ENCODE measurements at places on chromosomes 7 and 10.

DNA sequence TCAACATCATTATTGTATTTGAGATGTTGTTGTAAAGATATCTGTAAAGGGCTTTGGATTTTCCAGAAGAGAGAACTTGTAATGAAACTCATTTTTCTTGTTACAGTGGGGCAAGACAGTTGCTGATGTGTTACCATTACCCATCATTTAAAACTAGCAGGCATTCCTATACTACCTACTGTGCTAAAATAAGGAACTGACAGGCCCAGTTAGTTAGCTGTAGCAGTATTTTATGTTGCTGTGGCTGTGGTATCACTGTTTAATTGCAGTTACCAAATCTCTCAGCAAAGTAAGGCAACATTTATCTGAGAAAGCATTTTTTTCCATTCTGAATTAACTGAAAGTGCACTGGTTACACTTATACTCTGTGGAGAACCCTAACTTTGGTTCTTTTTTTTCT is 9.9 kb downstream of the ST7 start:
- no peak for DNase-seq

GRCh38 chr10:103847909-103848468 is 7.4 kb downstream of the SH3PXD2A start:
- no peak for DNase-seq

DNA sequence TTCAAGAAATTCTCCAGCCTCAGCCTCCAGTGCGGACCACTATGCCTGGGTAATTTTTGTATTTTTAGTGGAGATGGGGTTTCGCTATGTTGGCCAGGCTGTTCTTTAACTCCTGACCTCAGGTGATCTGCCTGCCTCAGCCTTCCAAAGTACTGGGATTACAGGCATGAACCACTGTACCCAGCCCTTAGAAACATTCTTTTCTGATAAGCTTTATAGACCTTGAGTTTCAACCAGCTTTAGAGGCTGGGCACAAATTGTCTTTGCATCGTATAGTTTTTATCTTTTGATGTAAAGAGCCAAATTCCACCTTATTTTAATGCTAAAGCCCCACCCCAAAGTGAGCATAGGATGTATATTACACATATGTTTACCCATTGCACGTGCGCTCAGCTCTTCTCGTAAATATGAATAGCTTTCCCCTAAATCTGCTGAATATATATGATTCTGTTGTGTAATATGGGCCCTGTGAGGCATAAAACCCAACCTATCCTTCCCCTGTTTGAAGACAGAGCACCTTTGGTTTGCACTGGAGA is 124.8 kb downstream of the ADK start:
- DNase-seq: no peak

DNA sequence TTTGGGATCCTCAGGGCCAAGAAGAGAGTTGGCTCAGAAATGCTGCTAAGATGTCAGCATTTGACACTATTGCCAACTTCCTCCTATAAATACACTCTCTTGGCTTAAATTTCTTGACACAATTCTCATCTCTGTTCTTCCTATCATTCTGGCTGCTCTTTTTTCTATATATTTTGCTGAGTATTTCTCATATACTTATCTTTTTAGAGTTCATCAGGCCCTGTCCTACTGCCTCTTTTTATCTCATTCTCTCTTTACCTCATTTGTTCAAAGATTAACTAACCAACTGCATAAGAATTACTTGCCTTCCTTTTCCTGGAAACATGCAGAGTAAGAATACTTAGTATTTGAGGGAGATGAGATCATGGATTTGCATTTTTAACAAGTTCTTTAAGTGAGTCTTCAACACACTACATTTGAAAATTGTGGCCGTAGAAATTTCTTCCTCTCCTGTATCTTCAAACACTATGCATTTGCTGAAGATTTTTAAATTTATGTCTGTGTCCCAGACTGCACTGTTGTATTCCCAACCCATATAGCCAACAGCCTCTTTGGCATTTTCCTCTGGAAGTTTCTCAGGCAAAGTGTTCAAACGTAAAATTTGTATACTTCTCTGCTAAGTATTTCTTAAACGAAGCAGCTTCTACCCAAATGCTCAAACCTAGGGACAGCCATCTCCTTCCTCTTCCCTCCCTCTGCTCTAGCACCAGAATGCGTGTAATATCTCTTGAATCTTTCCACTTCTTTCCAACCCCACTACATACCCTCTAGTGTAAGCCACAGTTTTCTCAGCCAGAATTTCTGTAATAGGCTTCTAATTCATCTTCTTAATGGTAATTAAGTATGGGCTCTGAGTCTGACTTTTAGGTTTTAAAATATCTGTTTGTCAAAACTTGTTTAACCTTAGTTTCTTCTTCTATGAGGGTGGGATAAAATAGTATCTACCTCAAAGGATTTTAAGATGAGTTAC is 35.5 kb downstream of the ARL4A start:
- DNase-seq: no peak

GRCh38 chr7:148789220-148789619 is 90.5 kb downstream of the CUL1 start:
- no peak for DNase-seq

- DNase-seq: no peak
These were observed 42.5 kb upstream of the USP6NL start for GRCh38 chr10:11653758-11654471.

DNA sequence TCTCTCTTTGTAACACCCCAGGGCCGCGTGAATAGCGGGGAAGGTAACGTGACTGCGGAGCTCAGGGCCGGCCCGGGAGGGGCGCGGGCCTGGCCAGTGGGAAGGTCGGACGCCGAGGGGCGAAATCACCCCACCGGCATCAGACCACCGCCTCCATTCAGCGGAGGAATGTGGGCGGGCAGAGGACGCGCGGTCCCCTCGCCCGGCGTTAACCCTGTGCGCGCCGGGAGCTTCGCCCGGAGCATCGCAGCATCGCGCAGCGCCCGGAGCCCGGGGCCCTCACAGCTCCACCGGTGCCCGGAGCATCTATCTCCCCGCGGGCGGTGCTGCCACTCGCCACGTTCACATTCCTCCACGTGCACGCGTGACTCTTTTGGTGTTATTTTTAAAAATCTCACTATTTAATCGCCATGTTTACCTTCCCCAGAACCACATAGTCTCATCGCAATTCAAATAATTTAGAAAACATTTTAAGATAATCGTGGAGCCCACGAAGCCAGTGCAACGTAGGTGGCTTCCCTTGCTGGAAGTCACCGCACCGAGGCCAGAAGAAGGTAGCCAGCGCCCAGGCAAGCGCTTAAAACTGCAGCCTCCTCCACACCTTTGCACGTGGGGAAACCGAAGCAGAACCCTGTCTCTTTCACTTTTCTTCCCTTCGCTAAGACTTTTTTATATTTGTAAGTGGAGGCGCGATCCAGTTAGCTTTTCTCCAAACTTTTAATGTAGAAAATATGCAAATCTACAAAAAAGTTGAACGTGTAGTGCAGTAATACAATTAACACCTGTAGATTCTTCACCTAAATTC is 21.8 kb downstream of the FGFBP3 start:
- DNase-seq: peak; percentile 13

- no peak for DNase-seq
These were observed 89.5 kb downstream of the PRKCQ start for GRCh38 chr10:6490614-6491013.

DNA sequence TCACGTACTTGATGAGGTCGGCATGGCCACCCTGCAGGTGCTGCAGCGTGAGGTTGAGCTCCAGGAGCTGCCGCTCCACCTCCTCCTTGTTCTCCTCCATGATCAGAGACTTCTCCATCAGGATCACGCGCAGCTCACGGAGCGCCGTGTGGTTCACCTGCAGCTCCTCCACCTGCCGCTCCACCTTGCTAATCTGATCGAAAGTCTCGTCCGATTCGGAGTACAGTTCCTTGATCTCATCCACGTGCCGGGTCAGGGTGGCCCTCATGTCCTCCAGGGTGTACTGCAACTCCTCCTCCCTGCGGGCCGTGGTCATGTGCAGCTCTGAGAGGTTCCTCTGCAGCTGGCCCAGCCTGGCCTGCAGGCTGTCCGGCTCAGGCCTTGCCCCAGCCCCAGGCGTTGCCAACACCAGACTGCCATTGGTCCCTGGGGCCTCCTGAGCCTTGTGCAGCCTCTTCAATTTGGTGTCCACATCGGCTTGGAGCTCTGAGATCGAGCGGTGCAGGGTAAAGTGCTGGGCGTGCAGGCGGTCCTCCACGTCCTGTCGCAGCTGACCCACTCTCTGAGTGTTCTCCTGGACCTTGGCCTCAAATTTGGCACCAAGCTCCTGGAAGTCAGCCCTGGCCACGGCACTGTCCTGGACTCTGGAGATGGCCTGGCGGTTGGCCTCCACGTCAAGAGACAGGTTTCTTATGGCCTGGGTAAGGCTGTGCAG is 13.9 kb downstream of the MMRN2 start:
- no peak for DNase-seq

- DNase-seq: no peak
These were observed 101.9 kb upstream of the PDLIM1 start for GRCh38 chr10:95392681-95393164.

GRCh38 chr7:116499168-116500077 is at the start of gene CAV2:
CAV2 (plus strand) TSS chr7:116499738; CDS start chr7:116499782, 44 bp downstream.
- peak; percentile 4 for DNase-seq

GRCh38 chr7:8536431-8536830 is 103.0 kb downstream of the NXPH1 start:
- no peak for DNase-seq

DNA sequence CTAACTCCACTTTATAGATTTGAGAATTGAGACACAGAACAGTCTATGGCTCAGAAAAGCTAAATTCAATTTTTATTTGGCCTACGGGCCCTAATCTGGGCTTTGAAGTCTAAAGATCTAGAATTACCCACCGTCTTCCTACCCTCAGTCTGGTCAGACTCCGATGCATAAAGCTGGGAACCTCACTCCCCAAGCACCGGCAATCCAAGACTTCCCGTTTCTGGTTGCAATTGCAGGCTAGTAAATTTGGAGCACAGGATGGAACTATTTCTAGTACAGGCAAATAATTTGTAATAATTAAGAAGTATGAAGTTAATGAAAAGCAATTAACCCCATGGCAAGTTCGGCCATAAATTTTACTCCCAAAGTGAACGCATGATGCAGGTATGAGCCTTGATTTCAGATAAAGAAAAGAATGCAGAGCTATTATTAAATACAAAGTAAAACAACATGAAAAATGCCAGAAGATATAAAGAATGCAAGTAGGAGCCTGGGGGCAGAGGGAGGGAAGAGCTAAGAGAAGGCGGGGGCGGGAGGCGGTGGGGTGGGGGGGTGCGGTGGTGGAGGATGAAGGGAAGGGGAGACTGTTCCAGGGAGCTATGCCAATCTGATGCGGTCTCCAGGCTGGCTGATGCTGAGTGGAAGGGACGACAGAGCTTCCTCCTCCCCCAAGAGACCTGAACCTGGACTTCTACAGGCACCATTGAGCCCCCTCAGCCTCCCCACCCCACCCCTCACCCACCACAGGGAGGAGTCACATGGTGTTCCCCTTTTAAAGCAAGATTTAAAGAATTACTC is 45.1 kb downstream of the BPGM start:
- no peak for DNase-seq

- no peak for DNase-seq
These were observed 184.6 kb downstream of the SNX10 start for GRCh38 chr7:26476271-26476670.

DNA sequence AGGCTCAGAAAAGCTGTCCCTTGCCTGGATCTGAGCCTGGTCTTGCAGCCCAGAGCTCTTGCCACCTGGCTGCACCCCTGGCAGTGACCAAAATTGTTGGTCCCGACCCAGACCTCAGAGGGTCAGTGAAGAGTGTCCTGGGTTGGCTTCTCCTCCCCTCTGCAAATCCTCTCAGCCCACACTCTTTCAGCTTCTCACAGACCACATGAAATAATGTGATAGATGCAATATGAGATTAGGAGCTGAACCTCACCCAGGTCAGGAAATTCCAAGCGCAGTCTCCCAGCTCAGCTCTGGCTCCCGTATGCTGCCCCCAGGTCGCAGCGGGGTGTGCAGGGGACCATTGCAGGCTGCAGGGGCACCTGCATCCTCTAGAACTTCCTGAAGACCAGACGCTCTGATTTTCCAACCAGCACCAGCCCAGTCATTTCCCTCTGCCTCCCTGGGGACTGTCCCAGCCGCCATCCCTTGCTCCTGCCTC is 19.6 kb upstream of the RET start:
- DNase-seq: no peak

DNA sequence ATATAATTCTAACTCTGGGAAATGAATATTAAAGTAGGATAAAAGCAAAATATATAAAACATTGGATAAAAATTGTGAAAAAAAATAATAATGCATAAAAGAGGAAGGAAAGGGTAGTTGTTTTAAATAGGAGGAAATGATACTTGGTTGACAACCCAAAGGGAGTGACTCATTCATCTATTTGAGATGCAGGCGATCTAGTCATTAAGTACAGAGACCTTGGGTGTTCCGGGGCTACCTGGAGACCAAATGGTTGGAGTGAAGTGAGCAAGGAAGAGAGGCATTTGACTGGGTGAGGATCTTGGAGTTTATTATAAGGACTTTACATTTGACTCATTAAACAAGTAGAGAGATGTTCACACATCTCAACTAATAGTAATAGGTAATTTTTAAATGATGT is 111.0 kb downstream of the LRRTM3 start:
- no peak for DNase-seq

DNA sequence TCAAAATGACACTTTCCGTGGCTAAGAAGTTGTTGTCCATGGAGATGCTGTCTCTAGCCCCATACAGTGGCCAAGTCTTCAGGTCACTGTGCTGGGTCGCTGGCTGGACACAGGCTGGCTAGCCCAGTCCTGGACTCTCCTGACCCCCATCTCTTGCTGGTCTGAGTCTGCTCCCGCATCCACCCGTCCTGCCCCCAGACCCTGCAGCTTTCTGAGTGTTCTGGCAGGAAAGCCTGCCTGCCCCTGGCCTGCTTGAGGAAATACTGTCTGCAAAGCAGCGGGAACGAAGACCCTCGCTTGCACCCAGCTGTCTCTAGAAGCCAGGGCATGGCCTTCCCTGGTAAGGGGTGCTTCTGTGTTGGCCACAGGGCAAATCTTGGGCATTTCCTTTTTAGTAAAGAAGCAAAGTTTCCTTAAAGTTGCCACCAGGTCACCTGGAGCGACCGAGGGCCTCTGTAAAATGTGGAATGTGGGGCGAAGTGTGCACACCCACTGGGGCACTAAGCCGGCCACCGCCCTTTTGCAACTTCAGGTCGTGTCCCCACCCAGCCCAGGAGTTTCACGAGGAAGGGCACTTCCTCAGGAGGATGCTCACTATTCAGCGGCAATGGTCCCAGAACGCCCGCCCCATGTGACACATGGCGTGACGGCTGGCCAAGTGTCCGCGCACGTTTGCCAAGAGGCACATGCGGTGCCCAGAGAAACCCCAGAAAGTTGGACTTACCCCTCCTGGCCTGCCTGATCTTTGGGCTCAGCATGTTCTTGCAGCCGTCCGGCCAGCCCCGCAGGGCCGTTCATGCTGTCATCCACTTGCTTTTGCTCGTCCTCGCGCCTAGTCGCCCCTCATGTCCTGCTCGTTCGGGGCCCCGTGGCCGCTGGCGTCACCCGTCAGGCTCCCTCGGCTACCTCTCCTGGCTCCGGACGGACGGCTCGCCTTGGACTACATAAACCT is 558 bp downstream of the ARHGAP22 start:
- DNase-seq: no peak

- no peak for DNase-seq
These were observed 27.1 kb upstream of the GJD4 start for GRCh38 chr10:35577926-35578617.

Data from stimulated activated CD8-positive, alpha-beta memory T cell treated with anti-CD3 and anti-CD28 coated beads, Interleukin-12 subunit alpha, Interleukin-12 subunit beta, amount 100 ng/mL, for 4 hours (primary cell).